Activated CD4-positive, alpha-beta memory T cell treated with anti-CD3 and anti-CD28 coated beads, Interleukin-2, amount 10 ng/mL, durations not matched to agents 7 days and 5 days (primary cell): ENCODE measurements at places on chromosomes 1 and 21.

- DNase-seq = no peak
Measured at GRCh38 chr1:37358992-37359391, 115.4 kb upstream of the ZC3H12A start.

DNA sequence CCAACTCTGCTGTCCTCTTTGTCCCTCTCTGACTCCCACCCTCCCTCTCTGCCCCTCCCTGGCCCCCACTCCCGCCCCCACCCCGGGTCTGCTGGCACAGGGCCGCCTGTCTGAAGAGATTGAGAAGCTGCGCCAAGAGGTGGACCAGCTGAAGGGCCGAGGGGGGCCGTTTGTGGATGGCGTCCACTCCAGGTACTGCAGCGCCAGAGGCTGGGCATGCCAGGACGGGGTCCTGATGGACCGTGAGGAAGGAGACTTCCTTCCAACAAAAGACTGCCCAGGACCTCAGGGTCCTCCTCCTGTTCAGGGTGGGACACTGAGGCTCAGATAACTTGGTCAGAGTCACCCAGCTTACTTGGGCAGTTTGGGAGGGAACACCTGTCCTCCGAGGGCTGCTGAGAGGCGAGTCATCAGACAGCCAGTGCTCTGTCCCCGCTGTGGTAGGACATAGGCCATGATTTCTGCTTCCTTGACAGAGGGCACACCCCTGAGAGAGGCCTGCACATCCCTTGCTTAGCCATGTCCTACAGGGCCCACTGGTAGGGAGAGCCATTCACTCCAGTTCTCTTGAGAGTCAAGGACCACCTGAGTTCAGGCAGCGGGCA is 23.4 kb downstream of the PPFIA4 start:
- DNase-seq = no peak

- DNase-seq = no peak
Measured at GRCh38 chr1:95108792-95109191, 8.4 kb upstream of the TLCD4 start.

GRCh38 chr21:42124081-42124480 is 53.0 kb downstream of the UMODL1 start:
- DNase-seq = no peak

DNA sequence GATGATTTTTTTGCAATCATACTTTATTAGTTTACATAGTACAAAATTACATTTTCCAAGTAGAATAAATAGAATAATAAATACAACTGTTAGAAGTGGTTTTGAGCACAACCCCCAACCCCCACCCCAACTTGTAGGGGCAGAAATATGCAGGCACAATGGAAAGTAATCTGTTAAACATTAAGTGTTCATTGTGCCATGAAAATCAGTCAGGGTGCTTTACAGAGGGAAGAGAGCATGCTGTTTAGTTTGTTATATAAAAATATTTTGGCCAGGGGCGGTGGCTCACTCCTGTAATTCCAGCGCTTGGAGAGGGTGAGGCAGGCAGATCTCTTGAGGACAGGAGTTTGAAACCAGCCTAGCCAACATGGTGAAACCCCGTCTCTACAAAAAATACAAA is 2.6 kb downstream of the OR10T2 start:
- DNase-seq = no peak

DNA sequence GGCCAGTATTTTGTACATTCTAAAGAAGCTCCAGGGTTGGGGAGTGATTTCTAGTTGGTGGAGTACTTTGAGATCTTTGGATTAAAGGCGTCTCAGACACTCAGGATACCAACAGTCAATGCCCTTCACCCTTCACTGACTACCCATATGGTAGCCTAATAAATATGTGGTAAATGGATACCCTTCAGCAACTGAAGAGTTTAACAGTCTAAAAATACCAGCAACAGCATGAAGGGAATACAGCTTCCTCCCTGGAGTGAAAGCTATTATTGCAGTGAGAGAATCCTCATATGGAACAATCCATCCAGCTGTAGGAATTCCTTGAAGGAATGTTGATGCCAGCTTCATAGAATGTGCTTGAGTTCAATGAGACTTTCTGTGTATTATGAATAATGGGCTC is 26.8 kb downstream of the DNAJC11 start:
- no peak for DNase-seq

- DNase-seq = no peak
Measured at GRCh38 chr1:33874636-33875035, 10.8 kb downstream of the HMGB4 start.

DNA sequence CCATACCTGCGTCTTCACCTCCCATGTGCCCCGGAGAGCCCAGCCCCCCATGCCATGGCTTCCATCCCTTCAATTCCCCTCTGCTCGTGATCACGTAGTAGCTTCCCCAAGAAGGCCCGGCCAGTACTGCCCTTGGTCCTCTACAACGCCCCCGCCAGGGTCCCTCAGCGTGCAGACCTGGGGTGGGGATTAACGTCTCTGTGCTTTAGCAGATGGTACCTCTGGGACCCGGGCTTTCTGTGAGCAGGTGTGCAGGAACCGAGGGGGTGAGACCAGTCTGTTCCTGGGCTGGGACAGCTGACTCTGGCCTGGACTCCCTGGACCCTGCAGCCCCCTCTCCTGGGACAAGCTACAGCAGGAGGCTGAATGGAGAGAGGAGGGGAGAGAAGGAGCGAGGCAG is 1.2 kb downstream of the PLCH2 start:
- DNase-seq = no peak

DNA sequence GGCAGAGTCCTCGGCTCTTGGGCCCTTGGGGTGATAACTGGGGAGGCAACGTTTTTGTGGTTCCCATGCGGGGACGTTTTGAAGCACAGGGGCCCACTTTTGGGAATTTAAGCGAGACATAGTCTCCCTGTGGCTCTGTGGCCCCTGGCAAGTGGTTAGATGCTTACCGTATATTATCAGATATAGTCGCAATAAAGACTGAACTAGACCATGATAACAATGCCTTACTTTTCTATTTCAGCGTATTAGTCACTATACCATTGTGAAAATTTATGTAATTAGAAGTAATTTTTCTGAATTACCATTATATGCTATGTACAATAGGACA is 538 bp upstream of the RCAN1 start:
- no peak for DNase-seq
